ENCODE measurements at places on chromosomes 2 and 18.

GRCh38 chr2:202307690-202308089, 42.1 kb downstream of the NOP58 start:
- DNase-seq, result no peak

- no peak for DNase-seq
Measured at GRCh38 chr18:77037567-77037966, 95.0 kb downstream of the MBP start.

- DNase-seq, result no peak
Measured at GRCh38 chr2:233983445-233983844, 66.3 kb downstream of the TRPM8 start.

DNA sequence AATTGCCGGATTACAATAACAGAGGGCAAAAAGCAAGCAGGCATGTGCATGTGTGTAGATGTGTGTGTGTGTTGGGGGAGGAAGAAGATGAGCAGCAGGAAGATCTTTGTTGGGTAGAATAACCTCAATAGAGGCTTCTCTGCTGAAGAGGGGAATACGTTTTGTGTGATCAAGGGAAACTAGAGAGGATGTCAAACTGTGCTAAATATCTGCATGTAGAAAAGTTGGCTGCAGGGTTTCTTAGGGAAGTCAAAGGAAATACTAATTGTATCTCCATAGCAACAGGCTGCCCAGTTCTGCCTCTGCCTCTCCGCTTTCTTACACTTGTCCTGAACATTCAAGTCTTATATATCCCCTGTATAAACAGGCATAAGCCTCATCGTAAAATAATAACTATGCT, 190.1 kb upstream of the RND3 start:
- DNase-seq, result no peak

DNA sequence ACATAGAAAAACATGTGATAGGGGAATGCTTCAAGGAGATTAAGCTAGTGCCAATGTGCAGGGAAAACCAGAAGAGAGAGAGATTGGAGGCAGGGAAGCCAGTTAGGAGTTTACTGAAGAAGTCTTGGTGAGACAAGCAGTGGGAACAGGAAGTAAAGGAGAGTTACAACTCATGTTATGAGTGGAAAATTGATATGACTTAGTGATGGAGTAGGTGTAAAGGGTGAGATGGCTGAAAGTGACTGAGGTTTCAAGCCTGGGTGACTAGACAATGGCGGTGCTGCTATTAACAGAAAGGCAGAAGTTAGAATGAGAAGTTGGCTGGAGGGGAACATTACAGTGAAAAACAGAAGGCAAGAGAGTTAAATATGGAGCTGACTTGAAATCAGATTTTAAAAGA, 16.5 kb downstream of the DOK1 start:
- peak; percentile 82 for DNase-seq

DNA sequence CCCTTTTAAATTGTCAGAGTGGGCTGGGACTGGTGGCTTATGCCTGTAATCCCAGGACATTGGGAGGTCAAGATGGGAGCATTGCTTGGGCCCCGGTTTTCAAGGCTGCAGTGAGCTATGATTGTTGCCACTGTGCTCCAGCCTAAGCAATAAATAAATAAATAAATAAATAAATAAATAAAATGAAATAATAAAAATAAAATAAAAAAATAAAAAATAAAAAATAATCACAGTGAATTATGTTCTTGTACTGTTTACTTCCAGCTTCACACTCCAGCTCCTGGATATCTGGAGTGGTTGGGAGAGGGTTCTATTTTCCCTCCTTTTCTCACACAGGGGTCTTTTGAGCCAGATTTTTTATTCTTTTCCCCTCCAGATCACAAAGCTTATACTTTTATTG, 26.2 kb upstream of the PNPT1 start:
- no peak for DNase-seq

DNA sequence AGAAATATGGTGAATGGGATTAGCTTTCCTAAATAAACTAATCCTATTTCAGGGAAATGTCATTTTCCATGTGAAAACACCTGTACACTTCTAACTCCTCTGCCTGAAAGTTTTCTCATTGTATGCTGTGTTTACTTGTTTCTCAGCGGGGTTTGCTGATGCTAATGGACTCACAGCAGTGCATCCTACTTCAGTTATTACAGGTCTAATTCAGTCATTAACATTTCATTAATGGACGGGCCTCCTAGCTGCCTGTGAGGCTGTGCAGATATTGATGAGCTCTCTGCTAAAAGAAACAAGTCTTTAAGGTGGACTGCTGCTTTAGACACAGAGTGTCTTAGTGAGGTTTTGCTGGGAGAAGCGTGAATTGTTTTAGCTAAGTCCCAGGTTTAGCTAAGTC, 1342.0 kb upstream of the ZEB2 start:
- DNase-seq, result no peak

Measured in inflammatory macrophage (primary cell).